ENCODE measurements at places on chromosomes 12 and 14. TPM values are rescaled to one million over a fixed set of nuclear protein-coding genes. Genes with fewer than 3 reads are reported as not detected.

DNA sequence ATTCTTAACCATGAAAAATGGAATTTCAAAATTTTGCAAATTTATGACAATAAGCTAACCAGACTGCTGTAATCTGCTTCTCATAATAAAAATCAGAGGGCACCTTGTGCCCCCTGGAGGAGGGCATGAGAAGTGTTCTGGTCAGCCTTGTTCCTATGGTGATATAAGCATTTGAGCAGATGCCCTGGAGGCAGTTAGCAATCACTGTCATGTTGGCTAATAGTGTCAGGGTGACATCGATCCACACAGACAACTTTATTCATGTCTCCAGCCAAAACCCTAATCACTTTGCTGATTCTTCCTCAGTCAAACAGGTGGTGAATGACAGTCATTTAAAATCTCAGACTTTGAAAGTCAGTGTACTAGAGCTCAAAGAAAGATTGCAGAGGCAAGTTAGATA lies 943.0 kb downstream of the GALC start:
- peak overlapping the region; percentile 54 for H3K27ac ChIP-seq
- no peaks in the 10 kb centered on the region for H3K27me3 ChIP-seq
- peaks cover 5% of the 10 kb centered on the region for H3K4me1 ChIP-seq
- H3K4me3 ChIP-seq, result no peak overlapping the region

- H3K27me3 ChIP-seq, result no peaks in the 10 kb centered on the region
- peak; percentile 1 for DNase-seq
- H3K36me3 ChIP-seq, result no peaks in the 10 kb centered on the region
- H3K4me3 ChIP-seq, result no peak overlapping the region
Measured at GRCh38 chr14:45716572-45716971, 463.6 kb upstream of the MIS18BP1 start.

DNA sequence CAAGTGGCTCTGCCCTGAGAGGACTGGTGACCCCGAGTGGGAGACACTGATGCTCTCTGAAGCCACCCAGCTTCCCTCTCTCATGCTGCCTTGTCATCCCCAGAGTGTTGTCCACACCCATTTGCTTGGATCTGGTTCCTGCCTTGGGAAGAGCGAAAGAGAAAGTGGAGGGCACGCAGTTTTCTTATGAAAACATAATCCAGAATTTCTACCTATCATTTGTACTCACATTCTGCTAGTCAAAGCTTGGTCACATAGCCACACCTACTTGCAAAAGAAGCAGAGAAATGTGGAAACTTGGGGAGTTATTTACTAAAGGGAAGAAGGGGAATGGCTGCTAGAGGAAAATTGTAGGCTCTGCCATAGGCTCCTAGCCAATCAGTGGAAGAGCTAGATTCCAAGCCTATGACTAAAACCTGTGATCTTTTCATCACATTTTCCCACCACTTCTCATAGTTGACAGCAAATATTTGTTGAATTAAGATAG lies 326.3 kb downstream of the ZFP36L1 start:
- no peak for DNase-seq
- no peaks in the 10 kb centered on the region for H3K27me3 ChIP-seq

The CLEC2B gene
- 0.19 TPM for total RNA-seq

DNA sequence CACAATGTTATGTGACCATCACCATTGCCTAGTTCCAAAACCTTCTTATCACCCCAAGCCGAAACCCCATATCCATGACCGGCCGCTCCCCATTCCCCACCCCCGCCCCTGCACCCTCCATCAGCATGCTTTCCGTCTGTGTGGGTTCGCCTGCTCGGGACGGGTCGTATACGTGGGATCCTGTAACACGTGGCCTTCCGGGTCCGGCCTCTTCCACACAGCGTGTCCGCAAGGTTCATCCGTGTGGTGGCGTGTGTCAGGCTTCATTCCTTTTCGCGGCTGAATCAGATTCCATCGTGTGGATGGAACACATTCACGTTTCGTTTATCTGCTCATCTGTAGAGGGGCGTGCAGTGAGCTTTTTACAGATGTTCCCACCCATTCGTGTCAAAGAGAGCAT lies 41.4 kb downstream of the RIMBP2 start:
- H3K4me1 ChIP-seq, result peaks cover 3% of the 10 kb centered on the region
- H3K36me3 ChIP-seq, result no peaks in the 10 kb centered on the region
- H3K27me3 ChIP-seq, result no peaks in the 10 kb centered on the region
- no peak overlapping the region for H3K27ac ChIP-seq

The GPR65 gene
- not detected for total RNA-seq

The KRT83 gene
- not detected for total RNA-seq

The SLC6A12 gene
- 0.47 TPM for total RNA-seq

The CYP46A1 gene
- 3.0 TPM for total RNA-seq

- H3K27ac ChIP-seq, result no peak overlapping the region
- no peak for DNase-seq
- H3K27me3 ChIP-seq, result no peaks in the 10 kb centered on the region
- H3K36me3 ChIP-seq, result no peaks in the 10 kb centered on the region
- H3K4me3 ChIP-seq, result peak overlapping the region; percentile 99
Measured at GRCh38 chr12:110745542-110746284, 3.0 kb upstream of the PPP1CC start.

GRCh38 chr12:79347866-79348265 lies 342.9 kb downstream of the PAWR start:
- peaks cover 3% of the 10 kb centered on the region for H3K4me1 ChIP-seq
- peaks cover 4% of the 10 kb centered on the region for H3K36me3 ChIP-seq
- H3K27ac ChIP-seq, result no peak overlapping the region

DNA sequence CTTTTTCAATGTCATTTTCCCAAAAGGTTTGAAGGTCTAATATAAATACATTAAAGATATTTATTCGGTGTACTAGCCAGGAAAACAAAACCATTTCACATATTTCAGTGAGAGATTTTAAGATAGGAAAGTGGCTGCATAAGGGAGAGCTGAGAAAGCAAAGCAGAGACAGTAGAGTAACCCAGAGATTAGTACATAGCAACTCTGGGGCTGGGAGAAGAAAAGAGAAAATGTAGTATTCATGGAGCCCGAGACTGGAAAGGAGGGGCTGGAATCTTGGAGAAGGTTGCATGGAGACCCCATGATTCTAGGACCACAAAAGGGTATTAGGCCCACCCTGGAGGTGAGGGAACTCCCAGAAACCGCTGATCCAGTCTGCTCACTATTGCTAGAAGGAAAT lies 236.9 kb downstream of the PAWR start:
- DNase-seq, result no peak
- H3K36me3 ChIP-seq, result peaks cover 3% of the 10 kb centered on the region
- H3K4me3 ChIP-seq, result no peak overlapping the region
- H3K27ac ChIP-seq, result no peak overlapping the region
